Small intestine (tissue), 16 donors: ENCODE measurements at places on chromosomes 7 and 10.

GRCh38 chr10:31508882-31509281 is 189.9 kb downstream of the ZEB1 start:
- no peak for DNase-seq

DNA sequence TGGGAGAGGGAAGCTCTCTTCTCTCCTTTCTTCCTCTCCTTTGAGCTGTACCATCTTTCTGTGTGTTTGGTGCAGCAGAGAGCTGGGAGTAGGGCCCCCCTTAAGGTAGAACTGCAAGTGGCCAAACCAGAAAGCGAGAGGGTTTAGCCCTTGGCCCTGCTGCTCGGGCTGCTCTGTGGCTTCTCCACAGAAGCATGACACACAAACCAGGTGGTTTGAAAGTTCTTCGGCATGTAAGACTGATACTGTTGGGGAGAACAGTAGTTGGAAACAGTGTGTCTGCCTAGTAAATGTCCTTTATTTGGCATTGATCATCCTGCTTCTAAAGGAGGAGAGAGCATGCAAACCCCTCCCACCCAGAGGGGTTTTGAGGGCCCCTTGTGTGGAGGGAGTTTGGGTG is 277.8 kb downstream of the CELF2 start:
- DNase-seq, result no peak

- DNase-seq, result no peak
Observed at GRCh38 chr7:151117565-151117964, 31.3 kb downstream of the AGAP3 start.

DNA sequence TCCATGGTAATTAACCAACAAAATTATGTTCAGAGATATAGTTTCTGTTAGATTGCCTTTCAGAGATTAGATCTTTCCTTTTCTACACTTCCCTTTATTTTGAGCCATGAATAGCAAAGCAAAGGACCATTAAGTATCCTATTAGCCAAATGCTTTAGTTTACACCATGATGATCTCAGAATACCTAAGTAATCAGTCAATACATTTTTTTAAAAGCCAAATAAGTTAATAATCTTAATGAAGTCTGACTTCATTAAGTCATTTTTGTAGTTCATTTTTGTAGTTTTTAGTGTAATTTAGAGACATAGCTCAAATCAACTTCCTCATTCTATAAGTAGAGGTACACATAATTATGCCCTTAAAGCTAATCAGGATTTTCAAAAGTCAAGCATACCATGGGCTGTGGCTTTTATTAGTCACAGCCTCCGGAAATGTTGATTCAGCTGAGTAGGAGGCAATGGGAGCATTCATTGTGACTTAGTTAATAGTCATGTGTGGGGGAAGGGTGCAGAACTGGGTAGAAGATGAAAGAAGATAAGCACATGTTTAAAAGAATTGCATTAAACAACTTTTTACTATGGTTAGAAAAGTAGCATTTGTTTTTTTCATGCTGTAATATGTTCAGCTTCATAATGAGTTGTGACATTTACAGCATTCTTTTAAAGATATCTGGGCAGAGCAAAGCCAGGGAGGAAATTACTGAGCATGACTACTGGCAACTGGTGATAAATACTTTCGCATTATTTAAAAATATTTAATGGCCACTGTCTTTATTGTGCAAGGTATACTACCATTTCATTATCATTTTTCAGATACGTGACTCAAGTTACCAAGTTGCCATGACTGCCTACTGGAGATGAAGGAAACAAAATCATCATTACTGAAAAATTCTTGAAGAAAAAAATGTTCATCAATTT is 57.3 kb upstream of the CCDC71L start:
- peak; percentile 57 for DNase-seq

- no peak for DNase-seq
Observed at GRCh38 chr10:75773231-75773780, 341.9 kb downstream of the LRMDA start.

GRCh38 chr7:117126676-117127075 is 173.4 kb downstream of the ST7 start:
- DNase-seq, result no peak

DNA sequence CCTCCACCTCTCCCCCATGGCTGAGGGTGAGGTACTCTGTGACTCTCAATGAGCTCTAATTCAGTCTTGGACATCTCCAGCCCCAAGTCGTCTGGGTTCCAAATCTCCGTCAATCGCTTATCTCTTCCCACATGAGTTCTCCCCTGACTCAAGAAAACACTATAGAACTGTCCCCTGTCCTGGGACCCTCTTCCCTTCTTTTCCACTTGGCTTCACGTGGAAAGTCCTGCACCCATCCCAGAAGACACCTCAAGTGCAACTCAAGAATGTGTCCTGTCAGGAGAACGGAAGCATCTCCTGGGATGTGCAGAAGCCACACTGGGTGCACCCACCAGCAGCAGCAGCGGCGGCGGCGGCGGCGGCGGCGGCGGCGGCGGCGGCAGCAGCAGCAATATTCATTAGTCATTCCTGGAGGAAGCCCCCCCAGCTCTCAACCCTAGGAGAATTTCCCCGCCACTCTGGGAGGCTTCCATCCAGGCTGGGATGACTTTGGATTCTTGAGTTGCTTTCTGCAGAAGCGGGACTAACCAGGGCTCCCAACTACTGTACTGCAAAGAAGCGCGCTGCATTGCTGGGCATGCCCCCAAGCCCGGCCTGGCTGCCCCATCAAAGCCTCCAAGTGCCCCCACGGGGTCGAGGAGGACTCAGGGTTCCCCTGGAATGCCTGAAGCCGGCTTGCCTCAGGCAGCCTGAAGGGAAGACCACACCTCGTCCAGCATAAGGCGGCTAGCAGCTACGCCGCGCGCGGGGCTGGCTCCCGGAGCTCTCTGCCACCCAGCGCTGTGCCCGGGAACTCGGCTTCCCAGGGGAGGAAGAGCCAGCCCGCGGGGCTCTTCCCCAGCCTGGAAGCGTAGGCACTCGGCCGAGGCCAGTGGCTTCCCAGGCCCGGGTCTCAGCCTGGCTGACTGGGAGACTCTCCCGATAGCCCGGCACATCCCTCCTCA is 1.0 kb downstream of the CRTAC1 start:
- DNase-seq, result no peak

DNA sequence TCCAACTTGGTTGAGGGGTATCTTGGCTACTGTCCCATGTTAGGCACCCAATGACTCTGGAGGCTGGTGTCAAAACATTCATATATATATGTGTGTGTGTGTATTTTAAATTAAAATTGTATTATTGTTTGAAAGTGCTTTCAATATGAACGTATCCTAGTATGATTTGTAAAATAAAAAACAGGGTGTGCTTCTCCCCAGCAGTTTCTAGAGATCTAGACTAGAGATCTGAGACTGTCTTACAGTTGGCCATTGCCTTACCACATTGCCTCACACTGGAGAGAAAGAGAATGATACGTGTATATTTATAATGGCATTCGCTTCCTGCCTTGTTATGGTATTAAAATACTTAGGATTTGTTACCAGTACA is 1.2 kb downstream of the BAG3 start:
- DNase-seq, result peak; percentile 51

- peak; percentile 70 for DNase-seq
Observed at GRCh38 chr7:131109759-131110296, 217.8 kb upstream of the MKLN1 start.

- no peak for DNase-seq
Observed at GRCh38 chr10:78109210-78109609, 75.5 kb downstream of the RPS24 start.

- DNase-seq, result no peak
Observed at GRCh38 chr7:49812534-49812933, 39.1 kb downstream of the VWC2 start.

GRCh38 chr10:83724471-83725241 is 414.7 kb upstream of the GHITM start:
- no peak for DNase-seq

- DNase-seq, result peak; percentile 41
Observed at GRCh38 chr7:101216860-101217387, 457 bp downstream of the PLOD3 start.

- no peak for DNase-seq
Observed at GRCh38 chr10:126049759-126050700, 153.7 kb downstream of the FANK1 start.

DNA sequence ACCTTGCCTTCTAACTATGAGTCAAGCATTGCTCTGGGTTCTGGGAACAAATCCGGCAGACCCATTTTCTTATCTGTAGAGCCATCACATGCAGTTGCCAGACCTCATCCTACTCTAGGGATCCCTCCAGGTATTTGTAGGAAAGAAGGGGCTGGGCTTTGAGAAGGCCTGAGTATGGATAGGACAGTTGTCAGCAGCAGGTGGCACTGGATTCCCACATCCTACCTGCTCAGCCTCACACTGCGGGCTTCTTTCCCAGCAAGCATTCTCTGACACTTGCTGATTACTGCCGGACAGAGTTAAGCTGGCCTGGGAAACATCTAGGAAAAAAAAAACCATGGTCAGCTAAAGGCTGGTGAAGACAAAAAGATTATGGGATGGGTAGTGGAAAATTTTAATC is 224.1 kb downstream of the CCSER2 start:
- no peak for DNase-seq

GRCh38 chr7:79998363-79998762 is 136.3 kb upstream of the GNAI1 start:
- DNase-seq, result no peak

DNA sequence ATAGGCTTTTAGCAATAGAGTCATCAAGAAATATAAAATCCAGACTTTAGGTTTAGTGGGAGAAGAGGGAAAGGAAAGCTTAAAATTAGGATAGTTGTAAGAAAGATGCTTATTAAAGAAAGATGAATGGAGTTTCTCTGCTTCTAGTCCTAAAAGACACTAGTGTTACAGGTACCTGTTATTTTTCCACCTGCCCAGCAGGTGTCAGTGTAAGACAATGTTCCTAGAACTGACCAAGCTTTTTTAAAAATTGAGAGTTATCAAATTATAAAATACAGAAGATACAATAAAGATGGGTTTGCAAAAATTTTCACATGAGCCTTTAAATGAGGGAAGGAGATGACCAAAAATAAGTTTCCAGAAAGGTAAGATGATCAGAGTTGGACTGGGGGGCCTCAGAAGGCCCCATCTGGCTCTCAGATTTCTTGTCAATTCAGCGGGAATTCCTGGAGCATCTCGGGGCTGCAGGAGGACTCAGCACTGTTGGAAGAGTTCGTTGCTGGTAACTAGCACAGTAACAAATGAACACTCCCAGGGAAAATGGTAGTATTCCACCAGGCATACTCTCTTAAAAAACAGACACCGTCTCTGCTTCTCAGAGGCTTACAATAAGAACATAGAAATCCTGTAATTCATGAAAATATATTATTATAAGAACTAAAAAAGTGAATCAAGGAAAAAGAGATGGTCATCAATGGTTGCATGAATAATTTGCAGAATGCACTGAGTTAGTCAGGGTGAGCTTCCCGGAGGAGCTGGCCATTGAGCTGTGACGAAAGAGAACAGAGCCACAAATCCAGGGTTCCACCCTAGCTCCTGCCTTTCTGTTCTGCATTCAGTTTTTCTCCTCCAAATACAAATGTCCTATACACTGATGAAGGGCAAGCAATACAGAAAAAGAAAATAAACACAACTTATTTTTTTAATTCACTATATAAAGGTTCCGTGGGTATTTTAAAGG is 71.8 kb upstream of the PIK3CG start:
- peak; percentile 47 for DNase-seq

GRCh38 chr7:149714910-149715471 is 58.4 kb downstream of the ZNF467 start:
- peak; percentile 11 for DNase-seq

- DNase-seq, result no peak
Observed at GRCh38 chr7:41624818-41625217, 78.1 kb downstream of the INHBA start.

GRCh38 chr10:29471544-29471859 is 163.3 kb downstream of the SVIL start:
- peak; percentile 45 for DNase-seq

- no peak for DNase-seq
Observed at GRCh38 chr7:98073047-98073446, 33.6 kb upstream of the LMTK2 start.

DNA sequence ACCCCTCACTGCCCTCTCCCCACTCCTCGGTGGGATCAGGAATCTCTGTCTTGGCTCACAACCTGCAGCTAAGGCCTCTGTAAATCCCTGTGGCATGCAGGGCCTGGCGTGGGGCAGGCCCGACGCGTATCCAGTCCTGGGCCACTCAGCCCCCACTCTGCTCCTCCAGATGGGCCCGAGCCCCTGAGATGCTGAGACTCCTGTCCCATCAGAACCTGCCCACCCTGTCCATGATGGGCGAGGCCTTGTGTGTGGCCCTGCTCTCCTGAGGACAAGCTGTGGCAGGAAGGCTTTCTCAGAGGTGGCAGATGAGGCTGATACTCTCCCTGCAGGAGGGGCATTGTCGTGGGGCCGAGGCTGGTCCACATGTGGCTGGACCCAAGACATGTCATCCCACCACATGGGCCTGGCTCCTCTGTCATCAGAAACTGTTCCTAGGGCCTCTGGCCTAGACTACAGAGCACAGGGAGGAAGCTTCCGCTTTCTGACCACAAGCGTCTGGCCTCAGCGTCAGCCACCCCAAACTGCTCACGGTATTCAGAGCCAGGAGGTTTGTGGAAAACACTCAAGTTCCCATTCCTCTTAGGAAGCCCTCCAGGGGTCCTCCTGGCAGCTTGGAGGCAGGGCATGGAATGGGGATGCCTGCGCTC is 6.0 kb downstream of the ALOX5 start:
- DNase-seq, result no peak

GRCh38 chr10:27369880-27370279 is 129.3 kb upstream of the ACBD5 start:
- no peak for DNase-seq

DNA sequence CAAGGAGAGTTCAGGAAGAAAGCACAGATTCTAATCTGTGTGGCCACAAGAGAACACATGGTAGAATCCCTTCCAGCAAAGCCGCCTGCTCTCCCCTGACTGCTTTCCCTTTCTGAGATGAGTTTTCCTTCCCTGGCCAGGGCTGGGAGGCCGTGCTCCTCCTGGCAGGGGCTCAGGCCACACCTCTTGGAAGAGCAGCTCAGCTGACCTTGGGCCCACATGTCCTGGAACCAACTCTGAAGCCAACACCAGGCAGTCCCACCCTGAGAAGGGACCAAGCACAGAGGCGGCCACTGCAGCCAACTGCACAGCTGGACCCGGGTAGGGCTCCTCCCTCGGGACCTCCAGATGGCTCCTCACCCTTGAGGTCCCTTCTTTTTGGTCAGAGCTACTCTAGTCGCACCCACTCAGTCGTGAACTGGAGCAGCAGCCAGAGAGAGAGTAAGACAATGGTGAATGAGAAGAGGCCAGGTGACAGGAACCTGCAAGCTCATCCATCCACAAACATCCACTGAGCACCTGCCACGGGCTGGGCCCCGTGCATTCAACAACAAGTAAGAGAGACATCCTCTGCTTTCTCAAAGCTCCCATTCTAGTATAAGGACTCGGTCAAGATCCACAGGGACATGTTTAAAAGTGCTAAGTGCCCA is 40.3 kb downstream of the FAM53B start:
- DNase-seq, result no peak

- DNase-seq, result no peak
Observed at GRCh38 chr10:12822126-12822892, 179.2 kb downstream of the CCDC3 start.
